Colonic mucosa (tissue), 4 donors: ENCODE measurements at places on chromosomes 12 and 14.

DNA sequence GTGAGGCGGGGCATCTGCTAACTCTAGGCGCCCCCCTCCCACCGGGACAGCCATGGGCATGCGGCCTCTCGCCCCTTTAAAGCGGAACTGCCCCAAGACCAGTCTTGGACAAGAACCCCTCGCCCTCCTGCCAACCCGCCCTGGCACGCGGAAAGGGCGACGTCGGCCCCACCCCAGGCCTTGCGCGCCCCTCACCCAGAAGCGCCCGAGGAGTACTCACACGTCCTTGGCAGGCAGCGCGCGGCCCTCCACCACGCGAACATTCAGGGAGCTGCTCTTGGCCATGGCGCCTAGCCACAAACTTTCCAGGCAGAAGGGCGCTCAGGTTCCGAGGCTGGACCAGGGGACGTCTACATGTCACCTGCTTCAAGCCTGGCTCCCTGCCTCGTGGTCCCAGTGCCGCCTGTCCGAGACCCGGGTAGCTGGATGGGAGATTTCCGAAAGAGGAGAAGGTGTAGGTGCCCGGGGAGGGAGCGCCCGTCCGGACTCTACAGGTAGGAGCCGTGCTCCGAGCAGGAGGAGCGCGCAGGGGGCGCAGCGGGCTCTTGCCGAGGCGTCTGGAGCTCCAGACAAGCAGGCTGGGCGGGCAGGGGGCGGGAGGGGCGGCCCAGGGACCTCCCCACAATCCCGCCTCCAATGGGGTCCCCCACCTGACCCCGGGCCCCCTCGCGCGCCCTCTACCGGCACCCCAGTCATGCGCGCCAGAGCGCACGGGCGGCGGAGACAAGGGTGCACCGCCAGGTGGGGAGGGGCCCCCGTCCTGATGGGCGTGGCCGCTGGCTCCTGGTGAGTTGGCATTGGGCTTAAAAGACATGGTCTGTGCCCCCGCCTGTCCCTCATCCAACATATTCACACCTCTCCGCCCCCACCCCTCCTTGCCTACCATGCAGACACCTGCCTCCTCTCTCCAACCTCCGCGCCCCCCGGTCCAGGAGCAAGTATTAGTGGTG is at the start of gene RASAL1:
Gene RASAL1, minus strand, starts transcription at position 584 of the 950 bp plus-strand sequence. Its CDS starts 299 bp downstream, at position 285.
- DNase-seq, result peak; percentile 91

DNA sequence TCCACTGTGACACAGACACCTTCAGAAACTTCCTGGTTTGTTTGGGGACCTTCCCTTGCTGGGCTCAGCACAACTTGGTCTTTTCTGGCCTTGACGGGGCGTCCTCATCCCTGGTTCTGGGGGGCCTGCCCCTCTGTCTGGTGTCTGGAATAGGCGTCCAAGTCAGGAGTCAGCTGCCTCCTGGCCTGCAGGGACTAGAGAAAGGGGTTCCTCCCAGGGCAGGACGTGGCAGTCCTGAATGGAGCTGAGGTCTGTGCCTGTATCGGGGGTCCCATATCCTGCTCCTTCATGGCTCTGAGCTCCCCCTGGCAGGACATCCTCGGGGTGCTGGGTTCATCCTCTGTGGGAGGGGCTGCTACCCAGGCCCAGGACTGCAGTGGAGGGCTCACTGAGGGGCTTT is 384.0 kb downstream of the TMEM121 start:
- no peak for DNase-seq

DNA sequence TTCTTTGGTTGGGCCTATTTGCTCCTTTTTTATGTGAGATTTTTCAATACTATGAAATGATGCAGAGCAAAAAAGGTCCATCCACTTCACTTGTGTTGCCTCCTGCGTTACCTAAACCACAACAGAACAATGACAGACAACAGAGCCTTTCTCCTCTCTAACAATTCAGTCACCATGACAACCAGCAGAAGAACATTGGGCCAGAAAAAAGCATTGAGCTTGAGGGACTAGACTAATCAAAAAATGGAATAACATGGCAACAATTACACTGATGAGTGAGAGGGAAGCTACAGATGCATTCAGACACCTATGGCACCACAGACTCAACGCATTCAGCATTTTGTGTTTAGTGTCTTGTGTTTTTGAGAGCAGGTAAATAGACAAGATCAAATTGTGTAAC is 44.6 kb upstream of the PTCSC3 start:
- DNase-seq, result no peak

GRCh38 chr14:58979325-58979724 is 209.1 kb upstream of the DAAM1 start:
- DNase-seq, result no peak

GRCh38 chr12:26906704-26907103 is 31.1 kb downstream of the INTS13 start:
- DNase-seq, result no peak
